Airway epithelial cell (primary cell): ENCODE measurements at places on chromosomes 6 and 20. TPM values are rescaled to one million over a fixed set of nuclear protein-coding genes. Genes with fewer than 3 reads are reported as not detected.

The COX7A2 gene
- total RNA-seq = 282 and 388 TPM in 2 replicates

The NR2E1 gene
- total RNA-seq = not detected in 2 replicates

The BPIFA1 gene
- total RNA-seq = 0.35 and 0.42 TPM in 2 replicates

The CAGE1 gene
- total RNA-seq = 0.07 and 0.37 TPM in 2 replicates

The TFAP2D gene
- total RNA-seq = not detected in 2 replicates

The EGFL8 gene
- total RNA-seq = 3.0 and 6.0 TPM in 2 replicates

The SLC17A3 gene
- not detected in 2 replicates for total RNA-seq

The BPIFB2 gene
- total RNA-seq = not detected in 2 replicates

The GLP1R gene
- not detected in 2 replicates for total RNA-seq

The DYNLRB1 gene
- 120 and 150 TPM in 2 replicates for total RNA-seq

The TNFAIP3 gene
- 7.4 and 10.4 TPM in 2 replicates for total RNA-seq
